ENCODE measurements at places on chromosomes 1 and 21.

DNA sequence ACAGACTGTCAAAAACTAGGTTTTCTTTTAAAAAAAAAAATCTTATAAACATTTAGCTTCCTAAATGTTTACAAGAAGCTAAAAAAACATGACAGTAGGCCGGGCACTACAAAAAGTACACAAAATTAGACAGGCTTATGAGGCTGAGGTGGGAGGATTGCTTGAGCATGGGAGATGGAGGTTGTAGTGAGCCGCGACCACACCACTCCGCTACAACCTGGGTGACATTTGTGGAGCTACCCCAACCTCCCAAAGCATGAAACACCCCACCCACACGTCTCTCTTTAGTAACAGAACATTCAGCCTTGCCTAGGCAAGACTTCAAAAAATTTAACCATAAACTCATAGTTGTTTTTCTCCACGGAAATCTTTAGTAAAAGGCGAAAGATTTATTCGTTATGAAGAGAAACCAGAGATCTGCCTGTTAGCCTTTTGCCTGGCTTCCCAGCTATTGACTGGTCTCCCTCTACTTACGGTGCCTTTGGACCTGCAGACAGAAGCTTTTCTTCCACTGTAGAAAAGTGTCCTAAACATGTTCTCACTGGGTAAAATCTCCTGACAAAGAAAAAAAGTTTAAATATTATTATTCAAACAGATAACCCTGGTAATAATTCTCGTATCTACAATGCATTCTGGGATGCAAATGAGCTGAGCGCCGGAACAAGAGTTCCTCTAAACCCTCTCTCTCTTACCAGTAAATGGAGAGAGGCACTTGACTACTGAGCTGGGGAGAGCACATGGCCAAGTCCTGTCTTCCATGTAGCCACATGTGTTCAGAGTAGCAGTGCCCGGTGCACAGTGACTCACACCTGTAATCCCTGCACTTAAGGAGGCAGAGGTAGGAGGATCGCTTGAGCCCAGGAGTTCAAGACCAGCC is 9.2 kb downstream of the RNU5D-1 start:
- peak; percentile 55 for DNase-seq

DNA sequence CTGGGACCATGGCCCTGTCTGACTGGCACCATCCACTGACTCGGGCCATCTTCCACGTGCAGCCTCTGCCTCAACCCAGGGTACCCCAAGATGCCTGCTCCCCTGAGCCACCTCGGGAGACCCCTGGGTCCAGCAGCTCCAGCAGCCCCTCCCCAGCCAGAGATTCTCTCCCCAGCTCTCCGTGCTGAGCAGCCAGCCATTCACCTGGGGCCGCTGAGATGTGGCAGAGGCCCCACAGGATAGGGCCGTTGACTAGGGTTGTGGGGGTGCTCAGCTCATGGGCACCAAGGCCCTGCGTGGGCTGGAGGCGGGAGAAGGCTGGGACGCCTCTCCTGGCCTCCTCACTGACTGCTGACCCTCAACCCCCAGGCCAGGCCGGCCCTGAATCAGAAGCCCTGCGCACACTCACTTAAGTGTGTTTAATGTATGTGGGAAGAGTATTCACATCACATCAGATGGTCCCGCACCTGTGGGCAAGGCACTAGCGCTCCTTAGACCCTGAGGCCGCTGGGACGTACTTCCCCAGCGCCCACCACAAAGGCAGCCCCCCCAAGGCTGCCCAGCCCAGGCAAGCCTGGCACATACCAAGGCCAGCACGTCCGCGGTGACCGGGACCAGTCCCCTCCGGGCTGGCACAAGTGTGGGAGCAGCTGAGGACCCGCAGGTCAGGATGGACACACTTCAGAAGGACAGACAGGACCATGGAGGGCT is 27.8 kb downstream of the SLC19A1 start:
- DNase-seq = no peak

GRCh38 chr1:3910857-3911845 is 11.1 kb upstream of the C1orf174 start:
- DNase-seq = peak; percentile 73

DNA sequence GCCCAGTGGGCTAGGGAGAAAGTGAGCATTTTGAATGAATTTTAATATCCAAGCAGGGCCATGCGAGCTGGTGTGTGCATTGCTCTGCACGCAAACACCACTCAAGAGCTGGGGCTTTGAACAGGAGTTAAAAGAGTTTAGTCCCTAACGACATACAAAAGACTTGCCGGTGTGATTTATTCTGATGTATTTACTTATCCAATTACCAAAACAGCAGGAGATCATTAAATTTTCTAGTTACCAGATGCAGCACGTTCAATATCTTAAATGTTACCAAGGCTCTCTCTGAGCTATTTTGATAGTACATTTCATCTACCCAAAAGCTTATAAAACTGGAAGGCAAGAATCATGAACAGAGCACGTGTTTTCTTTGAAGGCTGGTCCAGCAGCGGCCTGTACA is 30.0 kb upstream of the DMRTA2 start:
- DNase-seq = no peak

GRCh38 chr21:25361097-25361496 is 246.2 kb downstream of the MRPL39 start:
- no peak for DNase-seq

DNA sequence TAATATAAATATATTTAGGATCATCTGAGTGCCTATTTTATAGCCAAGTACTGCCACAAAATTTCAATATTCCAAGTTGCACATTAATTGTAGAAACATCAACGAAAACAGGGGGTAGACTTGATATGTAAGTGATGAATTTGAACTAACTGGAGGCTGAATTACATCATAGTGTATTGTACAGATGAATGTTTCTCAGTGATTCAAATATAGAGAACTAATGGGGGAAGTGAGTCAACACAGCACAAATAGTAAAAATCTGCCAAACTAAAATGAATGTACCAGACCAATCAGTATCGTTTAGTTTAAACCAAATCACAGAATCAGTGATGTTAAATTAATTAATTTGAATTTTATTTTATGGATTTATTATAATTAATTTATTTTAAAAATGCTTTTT is 42.8 kb downstream of the RTCA start:
- DNase-seq = no peak

GRCh38 chr1:98005326-98006010 is 84.6 kb upstream of the DPYD start:
- DNase-seq = no peak
